ENCODE measurements at places on chromosomes 3 and 15.
A peak's percentile ranks its signal among the peaks of the same experiment; 100 is the strongest.

- DNase-seq = peak; percentile 6
Measured at GRCh38 chr3:178536211-178537079, at the start of gene KCNMB2. KCNMB2 (plus strand) TSS chr3:178536436.

- DNase-seq = no peak
Measured at GRCh38 chr3:141055536-141056445, 4.6 kb downstream of the SPSB4 start.

GRCh38 chr3:24540821-24541220 lies 46.2 kb upstream of the THRB start:
- DNase-seq = no peak

- no peak for DNase-seq
Measured at GRCh38 chr15:70815604-70816003, 38.4 kb downstream of the LARP6 start.

DNA sequence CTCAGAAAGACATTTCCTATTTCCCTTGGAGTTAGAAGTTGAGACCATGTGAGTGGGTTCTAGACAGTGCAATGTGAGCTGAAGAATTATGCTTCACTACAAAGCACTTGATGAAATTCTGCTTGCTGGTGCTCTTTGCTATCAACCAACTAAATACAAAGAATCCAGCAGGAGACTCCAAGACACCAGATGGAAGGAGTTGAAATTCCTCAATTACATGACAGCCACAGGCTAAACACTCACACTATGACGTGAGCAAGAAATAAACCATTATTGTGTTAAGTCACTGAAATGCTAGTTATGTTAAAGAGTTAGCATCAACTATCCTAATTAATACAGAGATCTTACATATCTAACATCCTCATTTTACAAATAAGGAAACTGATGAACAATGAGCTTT lies 8.2 kb upstream of the MAP4 start:
- DNase-seq = no peak

GRCh38 chr3:62898530-62899496 lies 23.6 kb upstream of the CADPS start:
- DNase-seq = no peak

- DNase-seq = no peak
Measured at GRCh38 chr3:65005486-65005885, 317.7 kb upstream of the ADAMTS9 start.

DNA sequence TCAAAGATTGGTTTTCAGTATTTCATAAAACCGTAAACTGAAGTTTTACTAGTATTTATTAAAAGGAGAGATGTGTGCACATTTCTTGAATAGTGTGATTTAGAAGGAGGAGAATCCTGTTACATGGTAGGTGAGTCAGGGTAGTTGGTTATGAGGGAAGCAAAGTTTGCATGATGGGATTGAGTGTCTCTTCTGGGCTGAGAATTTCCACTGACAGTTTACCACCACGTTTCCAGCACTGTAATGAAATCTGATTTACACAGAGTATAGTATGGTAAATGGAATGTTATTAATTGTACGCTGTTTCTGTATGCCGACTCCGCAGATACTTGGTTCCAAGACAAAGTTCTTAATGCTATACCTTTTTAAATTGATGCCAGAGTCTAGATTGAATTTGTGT lies 1.6 kb downstream of the NECTIN3 start:
- DNase-seq = no peak
